NCI-H2081 treated with DMSO at 0.1 percent for 48 hours (cell line): ENCODE measurements at places on chromosomes 2 and 18.

DNA sequence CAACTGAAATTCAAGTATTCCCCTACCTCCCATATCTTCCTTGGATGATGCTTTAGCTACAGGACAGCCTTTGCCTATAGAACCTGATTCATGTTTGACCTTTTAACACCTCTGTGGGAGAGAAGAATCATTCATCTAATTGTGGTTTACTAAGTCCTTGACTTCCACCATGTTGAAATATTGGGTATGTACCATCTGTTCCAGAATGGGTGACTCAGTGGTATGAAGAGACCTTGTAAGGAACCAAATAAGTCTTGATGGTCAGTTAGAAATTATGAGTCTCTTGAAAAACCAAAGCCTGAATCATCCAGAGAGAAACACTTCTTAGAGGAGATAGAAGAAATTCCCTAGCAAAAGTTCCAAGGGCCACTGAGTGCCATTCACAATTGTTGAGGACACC lies 27.5 kb downstream of the STAMBP start:
- no peak for DNase-seq

GRCh38 chr2:72027426-72028161 lies 120.1 kb downstream of the CYP26B1 start:
- DNase-seq: no peak

DNA sequence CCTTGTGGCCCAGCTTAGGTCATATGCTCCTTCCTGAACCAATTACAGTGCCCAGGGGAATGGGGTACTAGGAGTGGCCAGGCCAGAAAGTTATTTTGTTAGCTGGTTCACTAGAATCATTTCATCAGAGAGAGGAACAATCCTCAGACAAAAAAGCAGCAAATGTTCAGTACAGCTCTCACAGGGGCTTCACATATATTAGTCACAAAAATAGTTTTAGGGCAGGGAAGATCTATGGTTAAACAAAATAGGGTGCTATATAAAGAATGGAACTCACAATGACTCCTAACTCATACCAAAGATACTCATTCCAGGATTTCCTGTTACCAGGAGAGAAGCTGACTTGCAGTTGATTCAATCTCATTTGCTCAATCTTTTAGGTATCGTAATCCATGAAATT lies 71.0 kb downstream of the CWC22 start:
- DNase-seq: no peak

DNA sequence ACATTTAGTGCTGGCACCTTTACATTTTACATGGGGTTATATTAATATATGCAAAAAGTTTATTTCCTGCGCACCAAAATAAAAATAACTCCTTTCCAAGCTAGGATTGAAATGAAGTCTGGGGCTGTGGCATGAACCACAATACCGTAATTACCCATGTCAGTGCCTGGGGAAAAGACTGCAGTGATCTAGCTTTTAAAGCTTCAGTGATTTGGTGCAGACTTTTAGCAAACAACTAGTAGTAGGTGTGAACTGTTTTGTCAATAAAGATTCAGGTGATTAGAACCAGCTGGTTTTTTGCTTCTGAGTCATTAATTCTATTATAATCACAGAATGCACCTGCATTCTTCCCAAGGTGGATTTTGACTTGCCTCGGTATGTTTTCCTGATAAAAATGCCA lies 21.2 kb downstream of the EFEMP1 start:
- DNase-seq: no peak

GRCh38 chr2:108076527-108076926 lies 90.2 kb downstream of the SLC5A7 start:
- DNase-seq: no peak

DNA sequence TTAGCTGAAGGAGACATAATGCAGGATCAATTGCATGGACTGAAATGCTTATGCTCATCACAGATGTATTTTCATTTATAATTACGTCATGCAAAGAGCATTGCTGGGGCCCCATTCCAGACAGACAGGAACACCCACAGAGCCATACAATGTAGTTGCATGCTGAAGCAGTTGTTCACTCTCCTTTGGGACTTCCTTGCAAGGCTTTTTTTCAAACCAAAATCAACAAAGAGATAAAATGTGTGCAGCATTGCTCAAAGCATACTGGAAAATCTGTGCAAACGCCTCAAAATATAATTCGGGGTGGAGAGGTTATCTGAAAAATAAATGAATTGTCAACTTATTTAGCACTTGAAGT lies 463.2 kb downstream of the CDH2 start:
- no peak for DNase-seq

GRCh38 chr2:4604767-4605166 lies 901.4 kb downstream of the DCDC2C start:
- no peak for DNase-seq

DNA sequence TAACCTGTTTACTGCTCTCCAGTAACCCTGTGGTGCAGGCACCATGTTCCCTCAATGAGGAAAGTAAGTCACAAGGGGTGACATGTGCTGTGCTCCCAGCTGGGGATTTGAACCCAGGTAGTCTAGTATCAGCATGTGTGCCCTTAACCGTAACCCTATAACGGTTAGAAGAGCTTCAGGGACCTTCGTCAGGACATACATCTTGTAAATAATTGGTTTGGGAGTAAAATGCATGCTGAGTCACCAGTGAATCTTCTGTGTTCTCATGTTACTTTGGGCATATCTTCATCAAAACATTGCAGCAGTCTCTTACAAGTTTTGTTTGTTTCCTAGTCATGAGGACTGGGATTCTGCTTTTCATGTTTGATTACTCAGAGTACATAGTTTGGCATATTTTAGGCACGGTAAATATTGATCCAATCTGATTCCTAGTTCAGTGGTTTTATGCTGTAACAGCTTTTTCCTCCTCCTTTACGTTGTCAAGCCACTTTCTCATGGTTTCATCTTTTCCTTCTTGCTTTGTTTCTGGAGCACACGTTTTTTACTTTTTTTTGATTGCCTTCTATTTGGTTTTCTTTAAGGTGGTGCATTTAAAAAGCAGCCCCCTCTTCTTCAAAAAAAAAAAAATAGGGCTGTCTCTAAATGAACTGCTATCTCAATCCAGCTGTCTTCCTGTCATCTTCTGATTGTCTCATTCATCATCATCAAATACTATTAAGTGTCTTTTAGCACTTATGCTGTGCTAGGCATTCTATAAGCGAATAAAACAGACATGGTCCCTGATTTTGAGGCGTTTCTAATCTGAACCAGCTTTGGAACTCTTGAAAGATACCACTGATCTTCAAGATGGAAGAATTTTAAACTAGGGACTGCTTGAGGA lies 50.4 kb downstream of the CLIP4 start:
- no peak for DNase-seq

DNA sequence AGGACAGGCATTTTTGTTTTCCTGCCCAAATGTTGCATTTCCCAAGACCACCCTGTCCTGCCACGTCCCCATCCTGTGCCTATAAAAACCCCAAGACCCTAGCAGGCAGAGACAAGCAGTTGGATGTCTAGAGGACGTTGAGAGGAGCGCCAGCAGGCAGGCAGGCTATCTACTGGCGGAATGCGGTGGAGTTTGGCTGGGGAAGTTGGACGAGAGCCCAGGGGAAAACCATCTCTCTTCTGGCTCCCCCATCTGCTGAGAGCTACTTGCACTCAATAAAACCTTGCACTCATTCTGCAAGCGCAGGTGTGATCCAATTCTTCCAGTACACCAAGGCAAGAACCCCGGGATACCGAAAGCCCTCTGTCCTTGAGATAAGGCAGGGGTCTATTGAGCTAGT lies 72.5 kb downstream of the ARL6IP6 start:
- DNase-seq: no peak
